ENCODE measurements at places on chromosomes 7 and 10. TPM values are rescaled to one million over a fixed set of nuclear protein-coding genes. Genes with fewer than 3 reads are reported as not detected.

Gene PIK3CG
- not detected for total RNA-seq

Gene CCZ1B
- total RNA-seq = 50.4 TPM

Gene HOXA3
- 4.0 TPM for total RNA-seq

Gene POLR2J2
- total RNA-seq = 8.3 TPM

Gene AKR1D1
- under 0.01 TPM for total RNA-seq

Gene USP54
- total RNA-seq = 25.0 TPM

Gene GPER1
- total RNA-seq = 10.3 TPM

Gene OR2A1
- total RNA-seq = 0.36 TPM

Gene OR2A5
- total RNA-seq = not detected

Gene BTBD16
- total RNA-seq = not detected

Gene CYP2C9
- not detected for total RNA-seq

Gene DPYSL4
- 0.72 TPM for total RNA-seq

Gene TASOR2
- total RNA-seq = 92.8 TPM

Gene PNLIP
- not detected for total RNA-seq
